Anterior cingulate cortex (tissue), 58 donors: ENCODE measurements at places on chromosomes 2 and 18.
A peak's percentile ranks its signal among the peaks of the same experiment; 100 is the strongest.

- no peak for DNase-seq
Measured at GRCh38 chr2:175874291-175874690, 127.8 kb downstream of the LNPK start.

DNA sequence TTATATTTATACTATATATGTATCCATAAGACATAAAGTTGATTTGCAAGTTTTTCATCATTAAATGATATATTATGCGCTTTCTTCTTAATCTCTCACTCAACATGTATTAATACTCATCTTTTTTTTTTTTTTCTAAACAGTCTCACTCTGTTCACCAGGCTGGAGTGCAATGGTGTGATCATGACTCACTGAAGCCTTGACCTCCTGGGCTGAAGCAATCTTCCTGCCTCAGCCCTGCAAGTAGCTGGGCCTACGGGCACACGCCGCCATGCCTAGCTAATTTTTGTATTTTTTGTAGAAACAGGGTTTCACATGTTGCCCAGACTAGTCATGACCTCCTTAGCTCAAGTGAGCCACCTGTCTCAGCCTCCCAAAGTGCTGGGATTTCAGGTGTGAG, 51.4 kb upstream of the MAP4K3 start:
- DNase-seq: no peak

- no peak for DNase-seq
Measured at GRCh38 chr18:23101861-23102432, 33.3 kb upstream of the CABLES1 start.

DNA sequence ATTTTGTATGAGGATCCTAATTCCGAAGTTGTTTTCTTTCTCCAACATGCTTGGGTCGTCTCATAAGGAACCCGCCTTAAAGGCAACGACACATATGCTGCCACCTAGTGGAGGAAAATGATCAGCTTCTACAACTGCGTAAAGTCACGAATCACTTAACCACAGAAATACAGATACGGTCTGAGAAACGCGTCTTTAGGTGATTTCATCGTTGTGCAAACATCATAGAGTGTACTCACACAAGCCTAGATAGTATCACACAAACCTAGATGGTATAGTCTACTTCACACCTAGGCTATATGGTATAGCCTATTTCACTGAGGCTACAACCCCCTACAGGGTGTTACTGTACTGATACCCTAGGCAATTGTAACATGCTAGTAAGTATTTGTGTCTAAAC, 13.1 kb downstream of the GNLY start:
- peak; percentile 39 for DNase-seq

- no peak for DNase-seq
Measured at GRCh38 chr2:128520791-128521190, 202.1 kb upstream of the HS6ST1 start.

DNA sequence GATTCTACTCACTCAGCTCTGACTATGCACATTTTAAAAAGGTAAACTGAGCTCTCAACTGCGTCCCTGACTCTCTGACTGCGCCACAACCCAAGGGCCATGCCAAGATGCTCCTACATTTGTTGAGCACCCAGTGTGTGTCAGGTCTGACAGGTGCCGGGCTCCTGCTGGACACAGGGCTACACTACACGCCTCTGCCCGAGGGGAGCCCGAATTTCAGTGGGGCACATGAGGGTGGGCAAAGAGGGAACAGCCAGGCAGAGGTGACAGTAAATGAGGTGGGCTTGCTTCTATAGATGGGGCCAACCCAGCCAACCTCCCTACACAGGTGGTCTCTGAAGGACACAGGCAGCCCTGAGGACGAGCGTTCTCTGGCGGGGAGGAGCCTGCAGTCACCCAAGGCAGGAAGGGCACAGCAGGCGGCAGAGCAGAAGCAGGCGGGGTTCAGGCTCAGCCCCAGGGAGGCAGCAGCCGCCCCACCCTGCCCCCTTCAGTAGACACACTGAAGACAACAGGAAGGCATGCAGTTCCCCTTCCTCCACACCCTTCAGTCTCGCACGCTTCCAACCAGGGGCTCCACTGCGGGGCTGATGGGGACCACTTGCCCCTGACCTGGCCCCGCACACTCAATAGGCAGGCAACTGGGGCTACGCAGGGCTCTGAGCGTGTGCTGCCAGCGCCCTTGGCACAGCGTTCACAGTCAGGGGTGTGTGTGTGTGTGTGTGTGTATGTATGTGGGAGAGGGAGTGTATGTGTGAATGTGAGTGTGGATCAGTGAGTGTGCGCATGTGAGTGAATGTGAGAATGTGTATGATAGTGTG, 98.4 kb downstream of the UXS1 start:
- DNase-seq: no peak

GRCh38 chr2:112085916-112086669, 31.0 kb downstream of the TMEM87B start:
- no peak for DNase-seq

GRCh38 chr2:191048073-191048472, 34.1 kb upstream of the STAT1 start:
- DNase-seq: no peak

GRCh38 chr18:10049747-10050146, 135.9 kb downstream of the VAPA start:
- no peak for DNase-seq

- no peak for DNase-seq
Measured at GRCh38 chr2:58660046-58660445, 418.9 kb upstream of the FANCL start.

DNA sequence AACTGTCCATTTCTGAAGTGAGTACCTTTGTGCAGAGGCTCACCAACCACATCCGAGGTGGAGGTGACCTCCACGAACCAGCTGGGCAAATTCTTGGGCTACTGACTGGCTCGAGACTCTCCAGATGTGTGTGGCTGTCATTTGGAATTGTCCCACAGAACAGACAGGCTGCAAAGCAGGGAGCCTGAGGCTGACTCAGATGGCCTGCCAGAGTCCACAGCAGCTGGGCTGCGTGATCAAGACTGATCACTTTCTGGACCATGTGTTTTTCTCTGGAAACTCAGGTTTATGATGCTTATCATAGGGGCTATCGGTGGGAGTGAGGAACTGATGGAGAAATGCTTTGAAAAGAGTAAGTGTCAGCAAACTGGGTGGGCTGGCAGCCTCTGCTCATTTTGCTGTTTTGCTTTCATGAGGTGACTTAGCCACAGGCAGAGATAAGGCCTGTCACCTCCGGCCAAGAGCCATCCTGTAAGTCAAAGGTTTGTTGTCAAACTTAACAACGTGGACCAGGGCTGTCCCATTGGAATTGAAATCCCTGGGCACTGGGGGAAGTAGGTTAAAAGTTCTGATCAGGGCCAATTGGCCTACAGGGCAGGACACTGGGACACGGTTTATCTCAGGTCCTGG, 120.4 kb downstream of the LIPG start:
- DNase-seq: no peak

DNA sequence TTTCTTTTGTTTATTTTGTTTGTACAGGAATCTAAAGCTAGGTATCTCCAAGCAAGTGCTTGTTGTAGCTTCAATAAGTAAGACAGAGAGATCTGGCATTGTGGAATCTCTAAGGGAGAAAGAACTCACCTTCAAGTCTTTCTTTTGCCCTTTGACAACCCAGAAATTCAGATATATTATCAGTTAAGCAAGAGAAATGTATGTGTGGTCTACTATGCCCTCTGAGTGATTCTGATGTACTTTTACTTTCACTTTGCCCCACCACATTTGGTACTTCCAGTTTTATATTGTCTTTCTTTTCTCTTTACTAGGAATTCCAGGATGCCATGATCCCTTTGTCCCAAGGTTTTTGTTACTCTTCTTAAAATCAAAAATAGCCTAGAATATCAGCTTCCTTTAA, 259.6 kb upstream of the PIK3C3 start:
- no peak for DNase-seq

DNA sequence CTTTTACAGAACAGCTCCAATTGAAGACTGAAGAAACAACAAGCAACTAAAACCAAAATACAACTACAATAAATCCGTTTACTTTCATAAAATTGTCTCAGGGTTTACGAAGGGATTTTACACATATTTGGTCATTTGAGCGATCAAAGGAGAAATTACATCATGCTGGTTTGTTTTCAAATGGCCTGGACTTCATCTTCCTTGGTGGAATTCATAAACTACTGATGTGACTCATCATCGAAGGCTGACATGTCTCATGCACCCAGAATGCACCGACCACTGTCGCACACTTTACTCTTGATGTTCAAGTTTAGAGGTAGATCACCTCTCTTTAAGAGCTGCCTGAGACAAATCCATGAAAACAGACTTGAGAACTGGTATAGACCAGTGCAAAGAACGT, 25.6 kb upstream of the PMAIP1 start:
- DNase-seq: no peak
